ENCODE measurements at places on chromosomes 13 and 19.

DNA sequence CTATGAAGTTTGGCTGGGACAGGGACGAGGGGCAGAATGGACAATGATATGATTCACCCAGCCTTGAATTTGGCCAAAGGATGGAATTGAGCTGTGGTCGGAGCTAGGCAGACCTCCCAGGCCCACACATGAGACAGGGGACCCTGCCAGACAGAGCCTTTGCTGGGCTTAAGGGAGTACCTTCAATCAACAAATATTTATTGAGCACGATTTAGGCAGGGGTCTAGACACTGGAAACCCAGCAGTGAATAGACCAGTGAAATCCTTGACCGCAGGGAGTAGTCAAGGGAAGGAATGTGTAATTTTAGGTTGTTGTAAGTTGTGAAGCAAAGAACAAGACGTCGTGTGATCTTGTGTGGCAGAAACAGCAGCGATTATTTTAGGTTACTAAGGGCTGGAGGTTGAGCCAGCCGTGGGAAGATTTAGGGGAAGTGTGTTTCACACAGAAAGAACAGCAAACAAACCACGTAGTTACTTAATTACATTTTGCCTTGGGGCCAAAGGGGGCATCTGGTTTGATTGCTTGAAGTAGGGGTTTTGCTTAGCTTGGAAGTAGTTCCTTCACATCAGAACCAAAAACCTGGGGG, 16.9 kb upstream of the AP1M2 start:
- no peak for DNase-seq

- no peak for DNase-seq
These were observed 112.1 kb downstream of the DLEU7 start for GRCh38 chr13:50731400-50731799.

DNA sequence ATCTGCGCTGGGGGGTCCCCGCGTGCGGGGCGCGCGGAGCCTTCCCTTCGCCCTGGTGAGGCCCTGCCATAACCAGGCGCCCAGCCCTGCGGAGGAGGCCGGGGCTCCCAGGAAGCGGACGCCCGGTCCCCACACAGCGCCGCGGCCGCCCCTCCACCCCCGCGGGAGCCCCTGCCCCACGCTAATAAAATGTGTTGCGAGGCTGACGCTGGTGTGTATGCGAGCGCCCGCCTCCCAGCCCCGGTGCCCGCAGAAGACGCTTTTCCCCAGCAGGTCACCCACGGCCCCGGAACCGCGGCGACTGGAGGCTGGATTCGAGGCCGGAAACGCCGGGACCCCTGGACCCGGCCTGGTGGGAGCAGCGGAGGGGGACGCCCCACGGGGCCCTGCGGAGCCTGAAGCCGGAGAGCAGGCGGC, 12.1 kb upstream of the CDC34 start:
- DNase-seq: no peak

- no peak for DNase-seq
These were observed 137.1 kb downstream of the AKAP11 start for GRCh38 chr13:42409075-42409474.

- no peak for DNase-seq
These were observed 12.6 kb upstream of the DCLK1 start for GRCh38 chr13:36143738-36144137.

DNA sequence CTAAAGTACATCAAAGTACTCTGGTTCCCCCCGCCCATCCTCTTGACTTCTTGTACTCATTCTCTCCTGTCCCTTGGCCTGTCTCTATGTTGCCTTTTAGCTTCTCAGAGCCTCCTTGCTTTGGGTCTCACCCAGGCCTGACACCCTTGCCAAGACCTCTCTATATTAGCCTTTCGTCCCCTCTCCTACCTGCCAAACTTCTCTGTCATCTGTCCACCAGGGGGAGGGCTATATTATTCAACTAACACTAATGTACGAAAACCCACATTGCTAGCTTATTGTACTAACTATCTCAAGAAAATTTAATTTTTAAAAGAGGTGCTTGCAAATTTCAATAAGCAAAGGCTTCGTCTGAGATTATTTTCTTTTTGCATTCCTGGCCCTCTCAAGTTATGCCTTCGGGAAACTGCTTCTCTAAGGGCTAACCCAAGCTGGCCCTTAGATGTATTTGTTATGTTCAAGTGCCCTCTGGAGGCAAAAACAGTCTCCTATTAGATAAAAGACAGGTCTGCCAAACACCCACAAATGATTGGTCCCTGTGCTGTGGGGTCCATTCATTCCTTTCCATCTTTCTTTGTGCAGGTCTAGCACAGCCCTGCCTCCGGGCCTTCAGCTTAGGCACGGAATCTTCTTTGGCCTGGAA, 6.3 kb upstream of the MRPS31 start:
- no peak for DNase-seq

GRCh38 chr13:73465617-73465971, 406.8 kb downstream of the KLF5 start:
- no peak for DNase-seq

GRCh38 chr19:52691215-52691610, 43.6 kb downstream of the ZNF611 start:
- no peak for DNase-seq

- DNase-seq: no peak
These were observed 76.0 kb downstream of the CAB39L start for GRCh38 chr13:49367640-49368422.

- no peak for DNase-seq
These were observed 216.8 kb downstream of the DIAPH3 start for GRCh38 chr13:59946944-59947343.

GRCh38 chr19:43595605-43595998, 332 bp downstream of the IRGQ start:
- DNase-seq: no peak

- no peak for DNase-seq
These were observed 36.6 kb upstream of the EPHX3 start for GRCh38 chr19:15268928-15269253.

- DNase-seq: no peak
These were observed 7.1 kb upstream of the ERVV-2 start for GRCh38 chr19:53037101-53038097.

DNA sequence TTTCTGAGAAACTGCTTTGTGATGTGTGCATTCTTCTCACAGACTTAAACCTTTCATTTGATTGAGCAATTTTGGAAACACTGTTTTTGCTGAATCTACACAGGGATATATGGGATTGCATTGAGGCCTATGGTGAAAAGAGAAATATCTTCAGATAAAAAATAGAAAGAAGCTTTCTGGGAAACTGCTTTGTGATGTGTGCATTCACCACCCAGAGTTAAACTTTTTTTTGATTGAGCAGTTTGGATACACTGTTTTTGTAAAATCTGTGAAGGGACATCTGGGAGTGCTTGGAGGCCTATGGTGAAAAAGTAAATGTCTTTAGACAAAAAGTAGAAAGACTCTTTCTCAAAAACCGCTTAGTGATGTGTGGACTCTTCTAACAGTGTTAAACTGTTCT, 1683.8 kb downstream of the UQCRFS1 start:
- DNase-seq: no peak

DNA sequence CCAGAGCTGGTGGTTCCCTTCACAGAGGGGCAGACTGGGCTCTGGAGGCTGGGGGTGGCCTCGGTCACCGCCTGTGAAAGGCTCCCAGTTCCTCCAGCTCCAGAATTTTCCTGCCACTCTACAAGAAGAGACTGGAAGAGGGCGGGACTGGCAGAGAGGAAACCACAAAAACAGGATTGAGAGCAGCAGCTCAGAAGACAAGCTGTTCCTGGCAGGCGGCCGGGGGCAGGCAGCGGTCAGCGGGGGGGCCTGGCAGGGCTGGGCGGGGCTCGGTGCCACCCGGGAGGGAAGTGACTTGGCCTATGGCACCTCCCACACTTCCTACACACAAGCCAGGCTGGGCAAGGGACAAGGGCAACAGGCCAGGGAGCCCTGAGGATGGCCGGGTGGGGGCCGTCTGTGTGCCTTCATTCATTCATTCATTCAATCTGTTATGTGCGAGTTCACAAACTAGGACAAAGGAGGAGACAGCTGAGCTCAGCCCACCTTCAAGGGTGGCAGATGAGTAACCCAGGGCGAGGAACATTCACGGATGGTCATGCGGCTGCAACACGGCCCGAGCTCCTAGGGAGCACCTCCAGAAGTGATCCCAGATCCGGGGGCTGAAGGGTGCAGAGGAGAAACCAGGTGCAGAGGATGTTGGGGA, 16.9 kb upstream of the BTBD2 start:
- no peak for DNase-seq

- DNase-seq: no peak
These were observed at the start of gene ITM2B for GRCh38 chr13:48233046-48233888. ITM2B (plus strand) TSS chr13:48233206; CDS start chr13:48233361, 155 bp downstream.

- DNase-seq: no peak
These were observed 20.4 kb downstream of the MYCBP2 start for GRCh38 chr13:77306458-77306857.

- no peak for DNase-seq
These were observed 121.2 kb downstream of the PDS5B start for GRCh38 chr13:32707471-32707870.

DNA sequence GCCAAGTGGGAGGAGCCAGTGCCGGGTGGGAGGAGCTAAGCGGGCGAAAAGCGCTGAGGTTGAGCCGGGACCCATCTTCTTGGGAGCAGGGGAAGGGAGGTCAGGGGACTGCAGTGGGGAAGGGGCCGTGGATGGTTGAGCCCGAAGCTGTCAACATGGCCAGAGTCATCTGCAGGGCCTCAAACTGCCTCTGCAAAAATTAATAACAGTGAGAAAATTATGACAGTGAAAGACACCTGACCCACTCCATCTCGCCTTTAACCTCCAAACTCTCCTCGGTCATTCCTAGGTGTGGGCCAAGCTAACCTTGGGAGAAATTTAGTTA, 30.1 kb downstream of the ZNF557 start:
- no peak for DNase-seq

DNA sequence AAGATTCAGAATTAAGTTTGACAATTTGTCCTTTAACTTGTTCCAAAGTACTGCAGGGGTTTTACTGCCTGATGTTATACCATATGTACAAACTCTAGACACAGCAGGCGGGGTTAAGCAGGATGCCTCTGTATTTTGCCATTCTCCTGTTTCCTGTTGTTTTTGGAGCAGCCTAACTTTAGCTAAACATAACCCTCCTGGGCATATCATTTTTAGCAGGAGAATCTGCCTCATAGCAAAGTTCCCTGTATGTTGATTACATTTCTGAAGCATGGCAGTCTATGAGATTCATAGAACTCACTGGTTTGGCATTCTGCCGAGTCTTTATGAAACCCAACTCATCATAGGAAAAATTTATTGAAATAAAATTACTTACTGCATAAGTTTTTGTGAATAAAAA, 5.2 kb downstream of the LHFPL6 start:
- no peak for DNase-seq

GRCh38 chr19:56133858-56134653, 7.0 kb upstream of the ZNF444 start:
- DNase-seq: no peak

- no peak for DNase-seq
These were observed 6.8 kb upstream of the ANKRD10 start for GRCh38 chr13:110921695-110922094.

- DNase-seq: no peak
These were observed at the start of gene OLFM4 for GRCh38 chr13:53028637-53029203. OLFM4 (plus strand) TSS chr13:53028813; CDS start chr13:53028837, 24 bp downstream.

- no peak for DNase-seq
These were observed 12.7 kb downstream of the F10 start for GRCh38 chr13:113135281-113135760.

- DNase-seq: no peak
These were observed 14.9 kb downstream of the PLA2G4C start for GRCh38 chr19:48095612-48096175.

DNA sequence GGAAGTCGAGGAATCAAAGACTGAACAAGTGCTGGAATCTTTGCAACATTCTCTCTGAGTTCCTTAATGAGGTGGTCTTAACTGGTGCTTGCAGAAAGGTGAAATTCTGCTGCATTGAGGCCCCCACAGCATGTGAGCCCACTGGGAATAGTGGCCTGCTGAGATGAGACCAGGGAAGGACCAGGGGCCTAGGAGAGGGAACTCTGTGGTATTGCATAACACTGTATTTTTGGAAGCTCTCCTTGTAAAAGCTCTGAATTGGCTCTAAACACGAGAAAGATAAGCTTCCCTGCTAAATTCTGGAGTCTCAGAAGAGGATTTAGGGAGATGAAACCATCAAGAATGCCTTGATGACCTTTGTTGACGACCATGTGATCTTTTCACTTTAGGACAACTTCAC, 100.4 kb upstream of the TSC22D1 start:
- no peak for DNase-seq

DNA sequence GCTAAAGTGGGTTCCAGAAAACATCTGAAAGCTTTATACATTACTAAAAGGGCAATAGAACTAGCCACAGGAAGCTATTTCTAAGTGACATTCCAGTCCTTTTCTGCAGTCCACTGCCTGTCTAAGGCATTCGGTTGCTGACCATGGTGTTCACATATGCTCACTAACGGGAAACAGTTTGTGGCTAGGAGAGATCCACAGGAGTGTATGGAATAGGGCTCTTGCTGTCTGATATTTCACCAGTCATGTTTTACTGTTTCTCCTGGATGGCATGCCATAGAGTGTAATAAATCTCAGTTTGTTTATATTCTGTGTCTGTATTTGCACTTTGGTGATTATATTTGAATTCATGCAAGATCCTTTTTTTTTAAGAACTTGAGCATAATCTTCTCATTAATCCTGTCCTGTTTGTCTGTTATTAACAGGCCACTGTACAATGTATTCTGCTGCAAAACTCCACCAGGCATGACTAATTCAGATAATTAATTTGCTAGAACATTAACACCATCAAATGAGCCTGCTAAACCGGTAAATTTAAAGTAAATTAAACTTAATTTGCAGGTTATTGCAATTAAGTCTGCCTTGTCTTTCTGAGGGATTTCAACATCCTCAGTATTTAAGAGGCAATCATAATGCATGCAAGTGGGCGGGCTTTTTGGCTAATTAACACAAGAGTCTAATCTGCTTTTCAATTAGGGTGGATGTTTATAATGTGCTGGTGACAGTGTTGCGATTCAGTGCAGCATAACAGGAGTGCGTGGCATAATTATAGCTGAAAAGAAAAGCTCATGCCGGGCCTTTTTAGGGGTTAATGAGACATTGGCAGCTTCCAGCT, 201.3 kb downstream of the POU4F1 start:
- no peak for DNase-seq

DNA sequence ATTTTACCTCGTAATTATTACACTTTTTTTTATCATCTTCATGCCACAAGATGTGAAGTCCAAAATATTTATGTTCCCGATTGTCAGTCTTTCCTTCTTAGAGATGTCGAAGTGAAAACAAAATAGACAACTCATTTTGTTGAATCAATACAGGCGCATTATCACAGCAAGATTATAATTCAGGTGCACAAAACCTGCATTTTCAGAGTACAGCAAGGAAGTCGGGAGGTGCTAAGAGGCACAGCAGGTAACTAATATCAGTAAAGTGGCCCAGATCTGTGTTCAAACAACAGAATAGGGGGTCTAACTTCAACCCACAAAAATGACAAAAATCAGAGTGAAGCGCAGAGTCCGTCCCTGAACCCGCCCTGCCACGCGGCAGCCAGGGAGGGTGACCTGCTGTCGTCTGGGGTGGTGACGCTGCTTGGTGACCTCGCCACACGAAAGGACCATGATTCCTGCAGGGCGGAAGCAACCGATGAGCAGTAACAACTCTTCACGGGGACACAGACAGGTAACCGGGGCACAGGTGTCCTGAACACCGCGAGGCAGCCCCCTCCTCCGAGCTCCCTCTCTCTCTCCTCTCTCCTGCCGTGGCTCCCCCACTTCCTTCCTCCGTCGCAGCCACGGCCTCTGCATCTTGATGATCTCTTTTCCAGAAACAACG, 50.9 kb upstream of the SPACA7 start:
- DNase-seq: no peak

- DNase-seq: no peak
These were observed 640.9 kb upstream of the MIR17HG start for GRCh38 chr13:90706631-90707030.

GRCh38 chr19:44305457-44305856, 632 bp upstream of the ZNF235 start:
- no peak for DNase-seq

GRCh38 chr13:77696006-77696878, 1.2 kb upstream of the SLAIN1 start:
- no peak for DNase-seq
